Myocyte (in vitro differentiated cells): ENCODE measurements at places on chromosomes 2 and 18. TPM values are rescaled to one million over a fixed set of nuclear protein-coding genes. Genes with fewer than 3 reads are reported as not detected.

DNA sequence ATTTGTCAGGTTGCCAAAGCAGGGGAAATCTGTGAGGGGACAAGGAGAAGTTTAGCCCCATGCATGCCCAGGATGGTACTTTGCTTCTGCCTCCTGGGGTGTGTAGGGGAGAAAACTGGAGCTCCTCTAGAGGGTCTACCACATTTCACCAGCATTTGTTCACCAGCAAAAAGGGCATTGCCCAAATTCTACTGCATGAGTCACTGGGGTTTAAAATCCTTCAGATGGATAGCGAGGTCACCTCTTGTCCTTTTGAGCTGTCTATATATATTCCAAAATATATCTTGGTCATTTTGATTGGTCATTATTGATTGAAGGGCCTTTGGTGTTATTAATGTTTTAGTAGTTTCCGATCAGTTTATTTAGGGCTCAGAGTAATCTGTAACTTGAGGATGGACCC, 18.7 kb downstream of the FHOD3 start:
- DNase-seq: no peak

- no peak for DNase-seq
Observed at GRCh38 chr2:30992781-30993180, 145.5 kb downstream of the GALNT14 start.

- no peak for DNase-seq
Observed at GRCh38 chr2:11483806-11484617, 18.1 kb upstream of the E2F6 start.

- DNase-seq: no peak
Observed at GRCh38 chr2:181884601-181885000, 6.9 kb upstream of the ITPRID2 start.

Gene CLEC4F
- 0.10 TPM in 1 of 2 replicates, not detected in the other for total RNA-seq

Gene DAPL1
- total RNA-seq: 0.73 TPM in 1 of 2 replicates, not detected in the other

Gene ZNF521
- total RNA-seq: 27.2 and 40.5 TPM in 2 replicates
